ENCODE measurements at places on chromosomes 2 and 18. TPM values are rescaled to one million over a fixed set of nuclear protein-coding genes. Genes with fewer than 3 reads are reported as not detected.

LRP1B gene
- total RNA-seq = 16.0 TPM

DPP10 gene
- 8.8 TPM for total RNA-seq

STPG4 gene
- not detected for total RNA-seq

DNA sequence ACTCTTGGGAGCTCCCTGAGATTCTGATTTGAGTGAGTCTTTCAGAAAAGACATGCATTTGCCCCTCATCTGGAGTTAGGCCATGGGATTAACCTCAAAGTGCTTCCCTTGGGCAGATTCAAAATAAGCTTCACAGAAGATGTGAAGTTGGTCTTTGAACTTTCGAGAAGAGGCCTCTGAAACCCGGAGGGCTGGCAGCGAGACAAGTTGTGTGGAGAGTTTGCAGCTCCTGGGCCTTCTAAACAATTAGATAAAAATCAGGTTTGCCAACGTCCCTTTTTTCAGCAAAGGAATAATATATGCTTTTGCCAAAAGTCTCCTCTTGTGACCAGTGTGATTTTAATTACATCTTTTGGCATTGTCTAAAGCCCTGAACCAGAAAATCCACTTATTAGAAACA is 489.7 kb downstream of the SOX11 start:
- peaks cover 43% of the 10 kb centered on the region for H3K4me1 ChIP-seq
- no peaks in the 10 kb centered on the region for H3K36me3 ChIP-seq
- H3K27ac ChIP-seq = peak overlapping the region; percentile 33

- no peaks in the 10 kb centered on the region for H3K27me3 ChIP-seq
- peaks cover 21% of the 10 kb centered on the region for H3K4me1 ChIP-seq
- peak overlapping the region; percentile 29 for H3K27ac ChIP-seq
- DNase-seq = no peak
- H3K4me3 ChIP-seq = no peak overlapping the region
Observed at GRCh38 chr2:127508631-127509034, 17.7 kb downstream of the IWS1 start.

DNA sequence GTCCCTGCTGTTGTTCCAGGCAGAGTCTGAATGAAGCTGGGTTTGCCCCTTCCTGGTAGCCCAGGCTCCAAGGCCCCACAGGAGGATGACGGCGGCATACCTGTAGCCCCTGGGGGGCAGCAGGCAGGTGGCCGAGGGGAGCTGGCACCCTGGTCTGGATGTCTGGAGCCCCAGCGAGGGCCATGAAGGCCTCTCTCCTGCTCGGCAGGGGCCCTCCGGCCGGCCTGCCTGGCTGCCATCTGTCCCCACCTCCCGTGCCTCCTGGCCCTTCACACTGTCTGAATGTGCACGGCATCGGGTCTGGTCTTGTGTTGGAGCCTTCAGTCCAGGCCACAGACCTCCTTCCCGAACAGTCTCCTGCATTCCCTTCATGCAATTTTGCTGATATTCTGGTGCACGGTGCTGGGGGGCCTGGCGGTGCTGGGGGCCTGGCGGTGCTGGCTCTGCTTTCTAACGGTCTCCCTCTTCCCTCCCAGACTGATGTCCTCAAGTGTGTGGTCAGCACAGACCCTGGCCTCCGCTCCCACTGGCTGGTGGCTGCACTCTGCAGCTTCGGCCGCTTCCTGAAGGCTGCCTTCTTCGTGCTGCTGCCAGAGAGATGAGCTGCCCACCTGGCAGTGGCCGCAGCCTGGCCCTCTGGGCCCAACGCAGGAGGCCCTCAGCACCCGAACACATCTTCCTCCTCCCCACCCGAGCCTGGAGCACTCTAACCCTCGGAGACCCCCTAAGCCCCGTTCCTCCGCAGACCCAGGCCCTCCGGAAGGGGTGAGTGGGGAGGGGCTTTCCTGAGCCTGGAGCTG is 13.5 kb downstream of the BOK start:
- peaks cover 11% of the 10 kb centered on the region for H3K36me3 ChIP-seq
- H3K27ac ChIP-seq = no peak overlapping the region
- peaks cover 9% of the 10 kb centered on the region for H3K4me1 ChIP-seq
- H3K27me3 ChIP-seq = peaks cover 6% of the 10 kb centered on the region
- no peak for DNase-seq
- H3K4me3 ChIP-seq = no peak overlapping the region

DNA sequence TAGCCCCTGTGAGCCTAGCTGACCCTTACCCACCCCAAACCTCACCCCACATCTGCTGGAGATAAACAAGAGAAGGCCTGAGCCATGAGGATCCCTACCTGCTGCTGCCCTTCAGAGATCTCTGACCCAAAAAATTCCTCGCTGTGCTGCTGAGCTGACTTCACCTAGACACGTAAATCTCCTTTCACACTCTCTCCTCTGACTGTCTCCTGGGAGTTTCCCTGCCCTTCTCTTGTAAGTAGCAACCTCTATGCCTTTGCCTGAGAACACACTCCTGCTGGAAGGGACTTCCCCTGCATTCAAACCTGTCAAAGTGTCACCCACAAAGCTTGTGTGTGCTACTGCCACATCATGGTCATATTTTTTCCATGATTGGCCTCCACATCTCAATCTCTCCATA is 134.2 kb upstream of the NOL4 start:
- DNase-seq = no peak
- H3K27ac ChIP-seq = no peak overlapping the region
- H3K27me3 ChIP-seq = no peaks in the 10 kb centered on the region

Measured in type B pancreatic cell (in vitro differentiated cells).